ENCODE measurements at places on chromosomes 5 and 9. TPM values are rescaled to one million over a fixed set of nuclear protein-coding genes. Genes with fewer than 3 reads are reported as not detected.

Gene SLC25A2
- total RNA-seq, result 0.29 TPM

Gene NEUROG1
- not detected for total RNA-seq

Gene ZBED3
- total RNA-seq, result 3.3 TPM

Gene PRDM9
- not detected for total RNA-seq

Gene ARL14EPL
- total RNA-seq, result not detected

Gene ZNF462
- 8.8 TPM for total RNA-seq

Gene ECPAS
- total RNA-seq, result 57.9 TPM

Gene CLIC3
- total RNA-seq, result 2.4 TPM

Gene SPATA6L
- 1.7 TPM for total RNA-seq

Gene UQCRQ
- 288 TPM for total RNA-seq

DNA sequence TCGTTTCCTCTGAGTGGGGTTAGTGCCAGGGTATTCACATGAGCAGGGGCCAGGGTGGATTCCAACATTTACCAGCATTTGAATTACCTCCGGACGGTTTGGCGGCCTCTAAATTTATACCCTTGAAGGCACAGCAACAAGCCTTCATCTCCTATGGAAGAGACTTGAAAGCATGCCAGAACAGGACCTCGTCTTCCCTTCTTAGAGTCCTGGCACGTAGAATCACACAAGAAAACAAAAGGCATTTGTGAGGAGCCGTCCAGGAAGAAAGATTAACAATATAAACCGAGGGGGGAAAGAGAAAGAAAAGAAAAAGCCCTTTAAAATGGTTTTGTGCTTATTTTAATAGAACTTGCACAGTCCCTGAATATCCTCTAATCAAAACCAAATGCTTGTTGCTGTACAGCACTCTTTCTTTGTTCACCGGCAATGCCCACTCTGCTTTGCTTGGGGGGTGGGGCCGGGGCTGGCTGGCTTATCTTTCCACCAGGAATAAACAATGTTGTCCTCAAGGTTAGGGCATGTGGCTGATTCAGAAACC lies 575.8 kb upstream of the ZNF462 start:
- DNase-seq, result no peak

- DNase-seq, result no peak
These were observed 19.5 kb upstream of the SERINC5 start for GRCh38 chr5:80275347-80275746.

- DNase-seq, result no peak
These were observed 7.5 kb upstream of the ZNF367 start for GRCh38 chr9:96425500-96426169.

GRCh38 chr9:117284414-117284813 lies 130.4 kb downstream of the ASTN2 start:
- DNase-seq, result no peak

- no peak for DNase-seq
These were observed 109.4 kb upstream of the MVB12B start for GRCh38 chr9:126217250-126217653.

- no peak for DNase-seq
These were observed 32.9 kb upstream of the PSD2 start for GRCh38 chr5:139762615-139763170.

DNA sequence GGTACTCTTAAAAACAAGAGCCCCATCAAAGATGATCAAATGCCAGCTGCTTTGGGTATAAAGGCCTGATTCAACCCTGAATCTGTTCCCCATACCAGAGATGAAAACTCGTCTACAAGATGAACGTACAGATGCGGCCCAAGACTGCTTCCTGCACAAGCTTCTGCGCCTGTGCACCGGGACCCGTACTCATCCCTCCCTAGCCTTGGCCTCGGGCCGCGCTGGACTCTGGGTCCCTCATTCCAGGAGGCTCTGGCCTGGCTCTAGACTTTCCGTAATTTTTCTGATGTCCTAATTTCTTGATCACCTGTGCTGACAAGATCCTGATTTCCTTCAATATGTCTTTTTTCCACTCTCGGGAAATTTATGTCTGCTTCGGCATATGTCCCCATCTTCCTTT lies 612.3 kb downstream of the BNC2 start:
- no peak for DNase-seq

- no peak for DNase-seq
These were observed 78.3 kb upstream of the LIFR start for GRCh38 chr5:38634568-38635369.

- DNase-seq, result no peak
These were observed 141.6 kb downstream of the BOD1 start for GRCh38 chr5:173474881-173475287.

- no peak for DNase-seq
These were observed 21.3 kb downstream of the ARRDC3 start for GRCh38 chr5:91361790-91362189.

DNA sequence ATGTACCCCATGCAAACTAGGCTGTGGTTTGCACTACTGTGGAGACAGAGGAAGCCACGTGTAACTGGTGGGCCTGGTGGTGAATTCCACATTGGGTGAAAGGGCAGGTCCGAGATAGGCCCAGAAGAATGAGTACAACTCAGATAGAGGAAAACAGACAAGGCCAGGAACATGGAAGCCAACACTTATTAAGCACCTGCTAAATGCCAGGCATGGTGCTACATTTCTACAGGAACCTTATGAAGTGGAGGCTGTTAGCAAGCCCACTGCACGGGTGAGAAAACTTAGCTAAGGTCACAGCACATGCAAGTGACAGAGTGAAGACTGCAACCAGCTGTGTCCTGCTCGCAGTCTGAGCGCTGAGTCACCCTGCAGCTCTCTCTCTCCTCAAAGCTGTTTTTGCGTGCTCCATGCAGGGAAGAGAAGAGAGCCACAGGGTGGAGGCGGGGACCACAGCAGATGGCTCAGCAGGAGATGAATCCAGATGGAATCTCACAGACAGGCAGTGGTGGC lies 65.5 kb upstream of the SPTLC1 start:
- peak; percentile 3 for DNase-seq

GRCh38 chr9:22379272-22379671 lies 67.4 kb upstream of the DMRTA1 start:
- no peak for DNase-seq

DNA sequence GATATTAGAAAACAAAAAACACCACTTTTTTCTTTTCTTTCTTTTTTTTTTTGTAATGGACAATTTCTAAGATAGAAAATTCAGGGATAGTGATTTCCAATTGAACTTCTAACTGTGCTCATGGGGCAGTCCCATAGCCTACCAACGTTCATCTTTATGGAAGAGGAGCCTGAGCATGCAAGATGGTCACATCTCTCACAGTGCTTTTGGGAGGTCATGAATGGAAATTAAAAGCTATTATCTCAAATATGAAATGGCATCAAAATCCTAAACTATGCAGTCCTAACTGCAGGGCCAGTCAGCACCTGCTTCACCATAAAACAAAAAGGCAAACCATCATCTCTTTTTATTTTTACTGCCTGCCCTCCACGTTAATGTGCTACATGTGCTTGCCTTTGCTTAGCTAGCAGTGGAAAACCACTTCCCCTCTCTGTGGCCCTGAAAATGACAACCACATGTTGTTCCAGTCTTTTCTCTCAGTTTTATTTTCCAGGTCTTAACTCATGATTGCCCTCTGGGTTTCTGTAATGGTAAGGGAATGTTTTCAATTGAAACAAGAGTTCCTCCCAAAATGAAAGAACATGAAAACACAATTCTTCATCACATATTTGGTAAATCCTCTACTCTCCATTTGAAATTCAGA lies 16.7 kb downstream of the IFNB1 start:
- no peak for DNase-seq

- DNase-seq, result peak; percentile 23
These were observed 4.7 kb upstream of the ISCA1 start for GRCh38 chr9:86287013-86287412.

DNA sequence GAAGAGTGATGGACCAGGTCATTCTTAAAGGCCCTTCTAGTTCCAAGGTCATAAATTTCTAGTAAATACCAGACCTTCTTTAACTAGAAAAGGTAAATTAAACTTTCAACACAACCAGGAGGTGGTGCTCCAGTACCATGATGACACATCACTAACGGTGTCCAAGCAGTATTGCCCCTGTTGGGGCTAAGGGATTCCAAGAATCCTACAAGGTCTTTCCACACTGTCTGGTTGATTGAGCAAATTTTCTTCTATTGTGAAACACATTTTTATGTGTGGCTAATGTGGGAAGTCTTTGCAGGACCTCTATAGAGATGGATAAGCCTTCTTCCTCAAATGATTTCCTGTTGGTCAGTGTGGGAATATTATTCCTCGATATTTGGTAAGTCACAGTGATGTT lies 459.6 kb upstream of the PAPPA start:
- DNase-seq, result peak; percentile 82

GRCh38 chr5:88818296-88818695 lies 64.7 kb downstream of the MEF2C start:
- DNase-seq, result no peak

DNA sequence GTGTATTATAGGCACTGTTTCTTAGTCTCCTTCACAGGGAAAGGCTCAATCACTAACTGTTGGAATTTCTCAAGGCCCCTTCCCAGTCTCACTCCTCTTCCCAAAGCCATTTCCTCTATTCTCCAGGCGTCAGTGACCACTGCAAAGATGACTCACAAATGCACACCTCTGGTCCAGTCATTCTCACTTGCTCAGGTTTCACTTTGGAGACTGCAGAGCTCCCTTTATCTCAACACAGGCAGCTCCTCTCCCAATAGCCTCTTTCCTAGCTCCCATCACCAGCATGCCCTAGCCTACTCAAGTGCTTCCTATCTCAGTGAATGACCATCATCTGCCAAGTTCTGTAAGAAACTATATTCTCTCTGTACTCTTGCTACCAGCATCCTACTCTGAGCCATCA lies 323.6 kb downstream of the NTRK2 start:
- no peak for DNase-seq

DNA sequence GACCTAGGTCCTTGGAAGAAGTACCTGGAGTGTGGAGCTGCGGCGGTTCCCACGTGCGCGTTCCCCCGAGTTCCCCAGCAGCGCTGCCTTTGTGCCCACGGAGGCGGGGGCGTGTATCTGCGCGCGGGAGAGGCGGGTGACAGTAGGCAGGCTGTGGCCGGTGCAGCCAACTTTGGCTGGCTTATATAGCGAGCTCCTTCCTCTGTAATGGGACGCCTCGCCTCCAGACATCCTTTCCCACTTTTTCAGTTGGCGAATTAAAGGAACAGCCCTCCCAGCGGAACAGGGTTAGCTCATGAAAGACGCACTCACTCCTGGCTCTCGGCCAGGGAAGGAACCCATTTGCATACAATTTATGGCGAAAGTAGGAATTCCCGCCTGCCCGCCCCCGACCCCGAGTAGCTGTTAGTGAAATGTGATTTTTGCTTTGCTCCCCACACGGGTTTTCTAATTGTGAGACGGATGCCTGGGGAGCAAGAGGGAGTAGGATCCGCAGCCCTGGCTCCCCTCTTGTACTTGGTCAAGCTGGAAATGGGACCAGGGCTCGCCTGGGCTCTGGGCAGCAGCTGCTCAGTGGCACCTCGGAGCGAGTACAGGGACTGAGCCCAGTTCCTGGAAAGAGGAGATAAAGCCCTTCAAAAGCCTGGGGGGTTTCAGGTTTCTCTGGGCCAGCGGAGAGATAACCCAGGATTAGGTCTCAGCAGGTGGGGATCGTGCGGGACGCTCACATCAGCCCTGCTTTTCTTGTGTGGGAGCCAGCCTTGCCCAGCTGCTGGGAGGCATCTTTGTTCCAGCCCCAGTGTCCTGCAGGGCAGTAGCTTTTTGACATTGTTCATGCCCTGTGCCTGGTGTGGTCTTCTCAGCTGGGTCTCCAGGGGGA lies at the start of gene TNC:
TNC (minus strand) TSS at position 159 of the 880 bp plus-strand sequence. CDS start 27,139 bp downstream, outside the sequence.
- no peak for DNase-seq

DNA sequence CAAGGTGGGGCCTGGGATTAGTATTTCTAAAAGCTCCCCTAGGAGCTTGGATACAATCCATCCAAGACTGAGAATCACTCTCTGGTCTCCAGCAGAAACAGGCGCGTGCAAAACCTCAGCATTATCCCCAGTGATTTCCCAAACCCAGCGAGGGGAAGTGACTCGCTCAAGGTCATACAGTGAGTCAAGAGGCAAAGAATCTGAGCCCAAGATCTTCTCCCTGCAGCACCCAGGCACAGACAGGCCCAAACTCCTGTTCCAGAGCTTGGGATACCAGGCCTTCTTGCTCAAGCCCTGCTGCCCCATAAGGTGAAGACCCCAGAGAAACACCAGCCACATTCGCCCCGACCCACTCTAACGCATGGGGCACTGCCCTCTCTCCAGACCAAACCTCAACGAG lies 33.2 kb downstream of the SHB start:
- DNase-seq, result no peak

- DNase-seq, result no peak
These were observed 39.9 kb downstream of the RHOBTB3 start for GRCh38 chr5:95770830-95771708.

DNA sequence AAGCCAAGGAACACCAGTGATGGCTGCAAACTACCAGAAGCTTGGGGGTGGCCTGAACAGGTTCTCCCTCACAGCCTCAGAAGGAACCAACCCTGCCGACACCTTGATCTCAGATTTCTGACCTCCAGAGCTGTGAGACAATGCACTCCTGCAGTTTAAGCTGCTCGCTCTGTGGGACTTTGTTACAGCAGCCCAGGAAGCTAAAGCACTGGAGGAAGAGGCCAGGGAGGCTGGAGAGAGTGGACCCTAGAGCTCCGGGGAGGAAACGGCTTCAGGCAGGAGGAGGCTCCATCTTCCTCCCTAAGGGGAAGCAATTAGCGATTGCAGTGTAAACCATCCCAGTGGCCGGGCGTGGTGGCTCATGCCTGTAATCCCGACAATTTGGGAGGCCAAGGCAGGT lies 25.1 kb downstream of the BARX1 start:
- no peak for DNase-seq

DNA sequence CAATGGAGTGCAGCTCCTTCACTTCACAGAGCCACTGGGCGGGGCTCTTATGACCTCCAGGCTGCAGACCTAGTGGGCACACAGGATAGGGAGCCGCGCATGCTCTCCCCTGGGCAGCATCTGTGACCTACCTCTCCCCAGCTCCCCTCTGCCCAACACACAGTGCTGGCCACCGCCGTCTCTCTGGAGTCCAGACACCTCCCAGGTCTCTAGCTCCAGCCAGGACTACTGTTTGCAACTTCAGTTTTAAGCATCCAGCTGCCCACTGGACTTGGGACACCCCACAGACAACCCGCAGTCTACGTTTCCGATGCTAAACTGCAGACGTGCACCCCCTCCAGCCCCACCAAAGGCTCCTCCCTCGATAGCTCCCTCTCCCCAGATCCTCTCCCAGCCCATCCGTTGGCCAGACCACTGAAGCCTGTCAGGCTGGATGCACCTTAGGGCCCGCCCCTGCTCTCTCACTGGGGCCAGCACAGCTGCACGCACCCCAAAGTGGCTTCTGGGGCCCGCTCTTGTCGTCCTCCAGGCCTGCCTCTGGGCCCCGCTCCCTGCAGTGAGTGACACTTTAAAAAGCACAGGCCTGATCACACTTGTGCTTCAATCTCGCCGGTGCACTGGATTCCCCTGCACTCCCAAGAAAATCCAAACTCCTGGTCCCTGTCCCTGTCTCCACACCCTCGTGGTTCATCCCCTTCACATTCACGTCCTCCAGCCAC lies 11.3 kb downstream of the FLT4 start:
- no peak for DNase-seq

GRCh38 chr5:9599391-9599790 lies 30.8 kb downstream of the TAS2R1 start:
- no peak for DNase-seq

DNA sequence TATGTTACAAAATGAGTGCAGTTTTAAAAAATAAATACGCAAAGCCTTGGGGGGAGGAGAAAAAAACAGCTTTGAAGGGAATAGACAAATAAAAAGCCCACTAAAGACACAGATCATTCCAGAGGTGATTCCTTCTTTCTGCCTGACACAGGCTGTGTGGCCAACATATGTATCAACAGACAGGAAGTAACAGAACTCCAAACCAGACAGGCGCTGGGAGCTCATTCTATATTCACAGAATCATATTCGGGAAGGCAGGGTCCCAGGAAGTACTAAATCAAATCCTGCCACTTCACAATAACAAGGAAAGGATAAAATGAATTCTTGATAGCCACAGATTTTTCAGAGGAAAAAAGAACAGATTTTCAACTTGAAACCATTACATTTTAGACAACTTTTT lies 62.1 kb downstream of the SEMA5A start:
- no peak for DNase-seq
